ENCODE measurements at places on chromosomes 7 and 10.

GRCh38 chr7:119900996-119901672 lies 371.8 kb upstream of the KCND2 start:
- DNase-seq: no peak

GRCh38 chr10:119737823-119738222 lies 12.0 kb downstream of the INPP5F start:
- DNase-seq: no peak

DNA sequence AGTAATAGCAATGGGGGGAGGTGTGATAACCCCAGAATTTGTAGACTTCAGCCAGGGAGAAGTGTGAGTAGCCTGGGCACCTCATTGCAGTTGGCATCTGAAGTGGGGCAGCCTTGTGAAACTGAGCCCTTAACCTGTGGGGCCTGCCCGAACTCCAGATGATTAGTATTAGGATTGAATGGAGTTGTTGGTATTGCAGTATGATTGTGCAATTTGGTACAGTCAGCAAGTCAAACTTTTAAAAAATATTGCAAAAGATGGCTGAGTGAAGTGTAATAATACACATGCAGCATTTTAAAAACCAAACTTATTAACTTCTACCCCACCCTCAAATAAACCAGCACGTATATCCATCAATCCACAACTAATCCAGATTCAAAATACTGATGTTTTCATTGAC lies 9.3 kb downstream of the RBM33 start:
- no peak for DNase-seq

GRCh38 chr7:18828994-18829857 lies 288.2 kb downstream of the TWIST1 start:
- no peak for DNase-seq

DNA sequence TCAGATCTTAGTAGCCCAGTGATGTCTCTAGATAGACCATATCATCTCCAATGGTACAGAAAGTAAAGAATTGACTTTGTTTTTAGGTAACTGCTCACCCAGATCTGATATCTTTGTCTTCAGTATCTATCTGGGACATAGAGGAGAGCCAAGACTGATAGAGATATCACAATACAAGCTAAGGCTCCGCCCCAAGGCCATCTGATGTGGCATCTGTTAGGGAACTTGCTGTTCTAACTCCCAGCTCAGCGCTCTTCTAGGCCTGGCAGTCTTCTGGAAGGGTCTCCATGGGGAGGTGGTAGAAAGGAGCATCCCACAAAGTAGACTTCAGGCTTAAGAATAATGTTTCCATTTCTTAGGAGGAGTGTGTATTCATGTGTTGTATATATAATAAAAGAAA lies 88.4 kb upstream of the SAMD8 start:
- DNase-seq: no peak

- DNase-seq: no peak
Measured at GRCh38 chr7:55105952-55106351, 87.1 kb downstream of the EGFR start.

DNA sequence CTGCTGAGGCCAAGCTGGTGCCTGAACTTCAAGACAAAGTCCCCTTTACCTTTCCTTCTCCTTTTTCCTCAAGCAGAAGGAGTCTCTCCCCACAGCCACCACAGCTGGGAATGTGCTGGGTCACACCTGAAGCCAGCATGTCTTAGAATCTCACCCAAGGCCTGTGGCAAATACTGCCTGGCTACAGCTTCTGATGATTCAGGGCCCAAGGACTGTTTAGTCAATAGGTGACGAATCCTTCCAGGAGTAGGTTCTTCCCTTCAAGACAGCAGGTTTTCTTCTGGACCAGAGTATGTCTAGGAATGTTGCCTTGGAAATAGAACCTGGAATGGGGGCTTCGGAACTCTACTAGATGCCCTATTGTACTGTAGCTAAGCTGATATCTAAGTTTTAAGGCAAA lies 374.6 kb downstream of the KIF20B start:
- no peak for DNase-seq

All from breast epithelium (tissue), 4 donors.